GM12891 (cell line): ENCODE measurements at places on chromosomes 13 and 19.

DNA sequence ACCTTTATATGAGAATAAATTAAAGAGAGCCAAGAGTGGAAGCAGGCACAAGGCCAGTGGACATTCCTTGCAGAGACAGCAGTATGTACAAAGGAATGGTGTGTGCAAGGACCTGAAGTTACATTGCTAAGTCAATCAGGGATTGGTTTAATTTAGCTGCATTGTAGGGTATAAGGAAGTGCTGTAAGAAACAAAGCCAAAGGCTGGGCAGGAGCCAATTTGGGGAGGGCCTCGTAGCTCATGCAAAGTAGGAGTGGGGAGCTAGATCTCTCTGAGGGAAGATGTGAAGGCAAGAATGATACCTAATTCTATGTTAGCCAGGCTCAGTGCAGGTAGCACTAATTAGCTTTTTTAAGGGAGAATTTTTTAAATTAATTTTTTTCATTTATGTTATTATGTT, 76.7 kb downstream of the SLAIN1 start:
- DNase-seq, result no peak

DNA sequence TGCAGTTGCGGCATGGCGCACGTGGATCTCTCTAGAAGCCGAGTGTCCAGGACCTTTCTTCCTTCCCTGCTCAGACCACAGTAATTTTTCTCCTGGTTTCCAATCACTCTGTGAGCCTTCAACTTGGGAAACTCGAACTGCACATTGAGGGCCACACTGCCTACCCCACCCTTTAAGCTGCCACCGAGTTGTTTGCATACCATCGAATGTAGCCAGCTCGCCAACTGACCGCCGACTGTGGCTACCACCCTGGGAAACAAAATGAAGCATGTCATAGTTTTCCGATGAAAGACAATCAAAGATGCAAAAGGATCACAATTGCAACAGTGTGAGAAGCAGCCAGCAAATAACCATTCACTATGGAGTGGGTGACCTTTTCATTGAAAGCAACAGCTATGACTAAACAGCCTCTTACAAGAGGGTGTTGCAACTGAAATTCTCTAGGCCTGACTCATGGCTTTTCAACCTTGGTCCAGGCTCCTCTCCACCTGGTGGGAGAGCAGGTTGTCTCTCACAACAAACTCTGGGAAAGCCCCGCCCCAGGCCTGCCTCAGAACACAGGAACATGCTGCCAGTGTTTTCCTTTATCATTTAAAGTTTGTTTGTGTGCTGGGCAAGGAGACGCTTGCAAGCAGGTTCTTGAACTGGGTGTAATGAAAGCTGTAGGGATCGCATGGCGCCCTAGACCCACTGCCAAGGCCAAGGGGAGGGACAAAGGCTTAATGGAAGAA, 141.7 kb upstream of the SERP2 start:
- DNase-seq, result no peak

- DNase-seq, result no peak
Measured at GRCh38 chr19:2883686-2884439, 16.7 kb downstream of the ZNF556 start.

DNA sequence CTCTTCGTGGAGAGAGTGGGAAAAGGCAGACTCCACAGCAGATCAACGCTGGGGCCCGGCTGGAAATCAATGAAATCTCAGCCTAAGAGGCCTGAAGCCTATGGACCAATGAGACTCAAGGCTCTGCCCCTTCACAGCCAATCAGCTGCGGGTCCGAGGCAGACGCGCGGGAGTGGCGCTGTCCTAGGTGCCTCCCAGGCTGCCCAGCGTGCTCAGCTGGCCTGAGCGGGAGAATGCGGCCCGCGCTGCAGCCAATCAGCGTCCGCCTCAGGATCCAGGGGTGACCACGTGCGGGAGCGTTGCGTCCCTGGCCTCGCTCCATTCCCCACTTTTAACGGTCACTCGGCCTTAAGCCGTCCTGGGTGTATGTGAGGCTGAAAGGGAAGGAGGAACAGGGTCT, at the start of gene ZBTB32:
Gene ZBTB32, plus strand, starts transcription at position 341 of the 400 bp plus-strand sequence. CDS start 10,069 bp downstream, outside the sequence.
- no peak for DNase-seq

- DNase-seq, result no peak
Measured at GRCh38 chr19:57327993-57328392, 7.7 kb downstream of the ZNF543 start.

DNA sequence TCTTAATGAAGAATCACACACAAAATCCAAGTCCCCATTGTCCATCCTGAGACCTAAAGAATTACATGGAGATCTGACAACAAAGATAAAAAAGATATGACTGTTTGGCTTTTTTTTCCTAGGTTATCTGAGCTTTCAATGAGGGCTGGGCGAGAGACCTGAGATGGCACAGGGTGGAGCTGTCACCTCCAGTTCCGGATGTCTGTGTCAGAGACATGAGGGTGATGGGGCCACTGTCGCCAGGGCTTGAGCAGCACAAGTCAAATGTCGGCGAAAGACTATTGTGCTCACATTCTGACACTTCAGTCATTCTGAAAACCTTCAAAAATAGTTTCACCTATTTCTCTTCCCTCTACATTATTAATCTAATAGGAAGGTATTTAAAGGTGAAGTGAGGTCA, 65.7 kb downstream of the SLC7A1 start:
- no peak for DNase-seq

DNA sequence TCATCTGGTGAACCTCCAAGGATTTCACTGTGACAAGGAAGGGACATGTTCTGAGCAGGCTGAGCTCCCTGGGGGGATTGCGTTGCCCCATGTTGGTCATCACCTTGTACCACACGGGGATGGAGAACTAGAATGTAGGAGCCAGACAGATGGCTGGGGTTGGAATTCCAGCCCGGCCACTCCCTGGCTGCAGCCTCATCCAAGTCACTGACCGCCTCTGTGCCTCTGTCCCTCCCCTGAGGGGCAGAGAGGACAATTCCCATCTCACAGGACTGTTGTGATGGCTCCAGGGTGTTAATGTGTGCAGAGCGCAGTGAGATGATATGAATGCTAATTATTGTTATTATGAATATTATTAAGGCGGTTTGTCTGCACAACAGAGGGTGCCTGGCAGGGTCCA, 24.1 kb downstream of the ADGRL1 start:
- no peak for DNase-seq

DNA sequence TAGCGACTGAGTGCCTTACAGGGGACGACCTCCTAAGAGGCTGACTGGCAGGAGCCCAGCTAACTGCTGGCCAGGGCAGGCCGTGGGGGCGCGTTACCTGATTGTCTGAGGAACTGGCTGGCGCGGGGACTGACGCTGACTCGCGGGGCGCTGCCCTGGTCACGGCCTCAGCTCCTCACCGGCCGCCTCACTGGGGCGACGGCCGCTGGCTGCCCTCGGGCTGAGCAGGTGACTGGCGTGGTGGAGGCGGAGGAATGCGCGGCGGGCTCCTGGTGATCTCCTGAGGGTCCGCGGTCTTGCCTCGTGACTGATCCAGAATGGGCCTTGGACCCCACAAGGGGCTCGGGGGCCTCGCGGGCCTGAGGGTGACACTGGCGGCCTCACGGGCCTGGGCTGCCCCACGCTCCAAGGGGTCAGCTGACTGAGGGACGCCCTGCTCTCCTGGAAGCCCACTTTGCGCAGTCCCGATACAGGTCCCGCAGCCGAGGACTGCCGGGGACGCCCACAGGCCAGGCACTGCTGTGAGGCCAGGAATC, 39.3 kb downstream of the SIGLEC7 start:
- no peak for DNase-seq

DNA sequence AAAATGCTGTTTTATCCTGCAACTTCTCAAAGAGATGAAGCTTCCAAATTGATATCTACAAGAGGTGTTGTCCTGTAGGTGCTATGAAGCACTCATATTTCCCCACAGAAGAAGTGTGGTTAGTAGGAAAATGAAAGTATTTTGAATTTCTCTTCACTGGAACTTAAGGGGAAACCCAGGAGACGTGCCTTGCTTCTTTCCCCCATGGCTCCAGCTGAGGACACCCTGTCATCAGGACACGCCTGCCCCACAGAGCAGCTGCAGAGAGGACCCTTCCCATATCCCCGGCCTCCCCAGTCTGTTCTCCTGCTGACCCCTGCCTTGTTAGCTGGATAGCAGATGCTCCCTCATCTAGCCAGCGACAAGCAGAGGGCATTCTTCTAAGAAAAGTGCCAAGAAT, 371.3 kb downstream of the COG6 start:
- DNase-seq, result no peak

DNA sequence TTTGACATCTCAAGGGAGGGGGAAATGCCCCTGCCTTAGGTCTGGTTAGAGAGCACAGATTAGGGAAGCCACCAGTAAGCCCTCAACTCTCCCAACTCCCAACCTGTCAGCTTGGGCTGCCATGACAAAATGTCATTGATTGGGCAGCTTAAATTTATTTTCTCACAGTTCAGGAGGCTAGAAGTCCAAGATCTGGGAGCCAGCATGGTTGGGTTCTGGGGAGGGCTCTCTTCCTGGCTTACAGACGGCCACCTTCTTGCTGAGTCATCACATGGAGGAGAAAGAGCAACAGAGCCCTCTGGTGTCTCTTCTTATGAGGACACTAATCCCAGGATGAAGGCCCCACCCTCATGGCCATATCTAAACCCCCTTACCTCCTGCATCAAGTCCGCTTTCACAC, 24.2 kb downstream of the C19orf12 start:
- no peak for DNase-seq

DNA sequence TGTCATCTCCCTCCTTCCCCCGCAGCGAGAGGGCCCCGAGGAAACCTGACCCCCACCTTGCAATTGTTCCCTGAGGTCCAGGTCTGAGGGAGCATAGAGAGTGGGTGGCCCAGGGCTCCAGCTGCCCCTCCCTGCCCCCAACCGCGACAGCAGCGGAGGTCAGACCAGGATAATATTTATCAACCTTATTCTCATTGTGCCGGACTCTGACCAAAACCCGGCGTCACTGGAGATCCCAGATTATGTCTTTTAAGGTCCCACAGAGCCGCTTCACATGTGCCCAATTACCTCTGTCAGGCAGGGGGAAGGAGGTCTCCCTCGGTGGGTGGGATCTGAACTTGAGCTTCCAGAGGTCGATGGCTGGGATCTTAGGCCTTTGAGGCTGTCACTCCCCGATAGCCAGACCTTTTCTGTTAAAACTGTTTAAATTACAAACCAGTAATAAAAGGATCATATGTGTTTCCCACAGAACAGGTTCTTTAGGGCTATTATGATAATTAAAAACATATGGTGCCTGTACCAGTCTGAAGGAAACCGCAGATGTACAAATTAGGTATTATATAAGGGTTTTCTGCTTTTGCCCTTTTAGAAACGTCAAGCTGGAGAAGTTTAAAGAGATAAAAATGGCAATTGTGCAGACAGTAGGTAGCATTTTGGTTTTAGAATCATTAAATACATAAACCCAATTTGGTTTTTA, 195.5 kb downstream of the ZNF536 start:
- no peak for DNase-seq

- DNase-seq, result no peak
Measured at GRCh38 chr13:97809576-97809975, 143.9 kb upstream of the IPO5 start.

GRCh38 chr13:27455331-27455855, 5.0 kb upstream of the MTIF3 start:
- DNase-seq, result no peak

DNA sequence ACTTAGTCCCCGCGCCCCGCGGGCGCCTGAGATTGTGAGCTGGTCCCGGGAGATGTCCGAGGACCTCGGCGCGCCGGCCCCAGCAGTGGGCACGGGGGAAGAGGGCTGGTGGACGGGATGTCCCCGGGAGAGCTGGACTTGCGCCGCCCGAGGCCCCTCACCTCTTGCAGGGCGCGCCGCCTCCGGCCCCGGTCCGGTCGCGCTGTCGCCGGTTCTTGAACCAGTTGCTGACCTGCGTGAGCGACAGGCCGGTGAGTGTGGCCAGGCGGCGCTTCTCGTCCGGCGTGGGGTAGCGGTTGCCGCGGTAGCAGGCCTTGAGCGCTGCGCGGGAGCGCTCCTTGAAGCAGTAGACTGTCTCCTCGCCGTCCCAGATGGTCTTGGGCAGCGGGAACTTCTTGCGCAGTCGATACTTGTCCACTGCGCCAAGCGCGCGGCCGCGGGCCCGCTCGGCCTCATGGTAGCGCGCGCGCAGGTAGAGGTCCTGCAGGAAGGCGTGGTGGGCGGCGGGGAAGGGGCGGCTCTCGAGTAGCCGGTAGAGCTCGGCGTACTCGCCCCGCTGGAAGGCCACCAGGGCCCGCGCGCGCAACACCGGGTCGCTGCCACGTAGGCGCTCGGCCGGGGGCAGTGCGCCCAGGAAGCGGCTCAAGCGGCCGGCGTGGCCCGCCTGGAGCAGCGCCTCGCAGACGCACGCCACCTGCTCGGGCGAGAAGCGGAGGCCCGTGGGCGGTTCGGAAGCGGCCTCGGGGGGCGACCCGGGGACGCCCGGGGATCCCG, 984 bp downstream of the SIX5 start:
- DNase-seq, result peak; percentile 64
